ENCODE measurements at places on chromosomes 11 and 22.

GRCh38 chr11:14042686-14043465 lies 80.4 kb downstream of the SPON1 start:
- DNase-seq: no peak

DNA sequence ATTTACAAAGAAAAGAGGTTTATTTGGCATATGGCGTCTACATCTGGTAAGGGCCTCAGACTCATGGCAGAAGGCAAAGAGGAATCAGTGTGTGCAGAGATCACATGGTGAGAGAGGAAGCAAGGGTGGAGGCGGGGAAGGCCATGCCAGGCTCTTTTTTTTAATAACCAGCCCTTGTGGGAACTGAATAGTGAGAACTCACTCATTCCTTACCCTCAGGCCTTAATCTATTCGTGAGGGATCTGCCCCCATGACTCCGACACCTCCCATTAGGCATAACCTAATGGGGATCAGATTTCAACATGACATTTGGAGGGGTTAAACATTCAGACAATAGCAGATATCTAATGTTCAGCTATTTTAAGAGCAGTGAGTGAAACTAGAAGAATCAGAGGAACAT lies 55.7 kb downstream of the ATM start:
- no peak for DNase-seq

GRCh38 chr22:19720150-19720827 lies 3.0 kb upstream of the GP1BB start:
- DNase-seq: no peak

DNA sequence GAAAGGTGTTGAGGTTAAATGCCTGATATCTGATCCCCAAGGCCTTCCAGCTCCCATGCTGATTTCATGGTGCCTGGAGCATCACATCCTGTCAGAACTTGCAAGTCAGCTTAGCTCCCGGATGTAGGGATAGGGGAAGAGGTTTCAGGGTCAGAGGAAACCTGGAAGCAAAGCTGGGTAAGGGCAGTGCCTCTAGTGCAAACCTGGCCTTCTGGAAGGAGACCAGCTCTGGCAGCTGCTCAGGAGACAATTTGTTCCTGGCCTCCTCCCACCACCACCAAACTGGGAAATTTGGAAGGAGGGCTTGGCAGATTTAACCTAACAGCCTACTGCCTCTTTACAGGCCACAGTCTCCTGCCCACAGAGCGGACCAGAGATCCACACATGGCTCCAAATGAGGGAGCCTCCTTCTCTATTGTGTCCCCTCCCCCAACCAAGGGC lies 9.2 kb upstream of the TSKU start:
- no peak for DNase-seq

Measured in cortex of kidney (tissue), 1 donor.